ENCODE measurements at places on chromosomes 7 and 10. TPM values are rescaled to one million over a fixed set of nuclear protein-coding genes. Genes with fewer than 3 reads are reported as not detected.
A peak's percentile ranks its signal among the peaks of the same experiment; 100 is the strongest.

Gene FGL2
- 20.9 TPM for total RNA-seq

Gene TRIM50
- total RNA-seq = not detected

Gene PRKAR1B
- total RNA-seq = 14.2 TPM

Gene COPG2
- total RNA-seq = 16.7 TPM

Gene HYAL4
- total RNA-seq = not detected

Gene ZCCHC24
- 23.0 TPM for total RNA-seq

GRCh38 chr10:118462401-118462800 lies 120.3 kb upstream of the FAM204A start:
- H3K36me3 ChIP-seq = no peaks in the 10 kb centered on the region
- H3K4me3 ChIP-seq = no peak overlapping the region
- no peak overlapping the region for H3K27ac ChIP-seq
- peaks cover 6% of the 10 kb centered on the region for H3K4me1 ChIP-seq

- H3K27ac ChIP-seq = no peak overlapping the region
- H3K4me1 ChIP-seq = no peaks in the 10 kb centered on the region
- no peak overlapping the region for H3K4me3 ChIP-seq
- H3K36me3 ChIP-seq = no peaks in the 10 kb centered on the region
These were observed 17.5 kb downstream of the DPYSL4 start for GRCh38 chr10:132204078-132204780.

- H3K4me3 ChIP-seq = no peak overlapping the region
- H3K36me3 ChIP-seq = peaks cover 28% of the 10 kb centered on the region
- H3K4me1 ChIP-seq = no peaks in the 10 kb centered on the region
These were observed 46.1 kb downstream of the ZNF467 start for GRCh38 chr7:149727053-149727898.

- H3K27ac ChIP-seq = no peak overlapping the region
- H3K4me1 ChIP-seq = no peaks in the 10 kb centered on the region
- H3K27me3 ChIP-seq = no peaks in the 10 kb centered on the region
- no peak overlapping the region for H3K4me3 ChIP-seq
- no peaks in the 10 kb centered on the region for H3K36me3 ChIP-seq
These were observed 428.8 kb downstream of the SH2D4B start for GRCh38 chr10:80966326-80966986.

DNA sequence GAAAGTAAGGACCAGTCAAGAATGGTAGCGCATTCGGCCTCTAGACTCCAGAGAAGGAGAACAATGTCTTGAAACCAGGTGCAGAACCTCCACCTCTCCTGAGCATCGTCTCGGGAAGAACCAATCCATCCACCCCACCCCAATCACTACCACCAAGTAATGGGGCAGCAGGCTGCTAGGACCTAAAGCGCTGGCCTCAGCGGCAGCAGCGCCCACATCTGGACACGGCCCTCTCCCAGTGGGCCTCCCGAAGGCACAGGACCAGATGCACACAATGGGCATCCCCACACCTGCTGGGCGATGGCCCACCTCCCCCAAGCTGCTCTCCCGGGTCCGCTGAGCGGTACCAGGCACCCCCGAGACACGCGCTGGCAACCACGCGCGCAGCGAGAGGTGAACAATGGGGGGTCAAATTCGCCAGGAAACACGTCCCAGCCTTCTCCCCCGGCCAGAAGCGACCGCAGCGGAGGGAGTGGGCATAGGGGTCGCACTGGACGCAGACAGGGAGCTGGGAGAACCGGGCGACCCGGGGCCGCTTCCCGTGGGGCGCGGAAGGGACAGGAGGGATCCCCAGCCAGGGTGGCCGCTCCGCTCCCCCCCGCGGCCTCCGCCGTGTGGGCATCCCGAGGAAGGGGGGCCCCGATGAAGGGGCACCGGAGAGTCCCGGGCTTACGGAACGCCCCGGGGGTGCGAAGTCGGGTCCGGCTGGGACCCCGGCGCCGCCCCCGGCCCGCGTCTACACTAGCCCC lies 506 bp downstream of the CTTNBP2 start:
- peak overlapping the region; percentile 55 for H3K4me3 ChIP-seq
- H3K4me1 ChIP-seq = peaks cover 13% of the 10 kb centered on the region
- H3K27me3 ChIP-seq = peaks cover 18% of the 10 kb centered on the region
- DNase-seq = no peak

- H3K36me3 ChIP-seq = no peaks in the 10 kb centered on the region
- H3K27me3 ChIP-seq = no peaks in the 10 kb centered on the region
- H3K4me3 ChIP-seq = no peak overlapping the region
- peak overlapping the region; percentile 62 for H3K27ac ChIP-seq
These were observed 60.8 kb upstream of the NAMPT start for GRCh38 chr7:106345421-106346166.

DNA sequence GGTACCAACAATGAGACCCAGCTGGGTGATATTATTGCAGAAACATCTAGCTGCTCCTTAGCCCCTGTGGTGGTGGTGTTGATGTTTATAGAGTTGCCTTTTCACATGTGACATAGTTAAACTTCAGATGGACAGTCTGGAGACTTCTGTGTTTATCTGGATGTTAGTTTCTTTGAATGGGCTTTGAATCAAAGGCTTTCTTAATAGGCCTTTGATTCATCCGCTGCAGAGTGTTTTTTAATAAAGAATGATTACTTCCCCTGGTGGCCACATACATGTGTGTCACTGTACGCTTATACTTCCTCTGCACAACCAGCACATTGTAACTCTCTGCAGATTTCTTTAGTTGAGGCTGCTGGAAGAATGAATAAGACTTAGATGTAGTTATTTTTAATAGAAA lies 221.0 kb downstream of the DYNC1I1 start:
- no peak for DNase-seq
- H3K36me3 ChIP-seq = no peaks in the 10 kb centered on the region
- H3K27ac ChIP-seq = no peak overlapping the region
- no peak overlapping the region for H3K4me3 ChIP-seq

- no peaks in the 10 kb centered on the region for H3K27me3 ChIP-seq
- no peak overlapping the region for H3K27ac ChIP-seq
- peaks cover 25% of the 10 kb centered on the region for H3K4me1 ChIP-seq
- DNase-seq = no peak
These were observed 2.1 kb upstream of the PPIA start for GRCh38 chr7:44794331-44794730.

- no peaks in the 10 kb centered on the region for H3K4me1 ChIP-seq
- H3K27me3 ChIP-seq = no peaks in the 10 kb centered on the region
- no peak overlapping the region for H3K27ac ChIP-seq
- H3K36me3 ChIP-seq = no peaks in the 10 kb centered on the region
These were observed 361.7 kb upstream of the ETV1 start for GRCh38 chr7:14351167-14351566.

GRCh38 chr10:100827819-100828737 lies 82.7 kb downstream of the PAX2 start:
- peaks cover 61% of the 10 kb centered on the region for H3K27me3 ChIP-seq
- DNase-seq = no peak
- peak overlapping the region; percentile 40 for H3K4me3 ChIP-seq
- H3K36me3 ChIP-seq = no peaks in the 10 kb centered on the region
- H3K27ac ChIP-seq = no peak overlapping the region

DNA sequence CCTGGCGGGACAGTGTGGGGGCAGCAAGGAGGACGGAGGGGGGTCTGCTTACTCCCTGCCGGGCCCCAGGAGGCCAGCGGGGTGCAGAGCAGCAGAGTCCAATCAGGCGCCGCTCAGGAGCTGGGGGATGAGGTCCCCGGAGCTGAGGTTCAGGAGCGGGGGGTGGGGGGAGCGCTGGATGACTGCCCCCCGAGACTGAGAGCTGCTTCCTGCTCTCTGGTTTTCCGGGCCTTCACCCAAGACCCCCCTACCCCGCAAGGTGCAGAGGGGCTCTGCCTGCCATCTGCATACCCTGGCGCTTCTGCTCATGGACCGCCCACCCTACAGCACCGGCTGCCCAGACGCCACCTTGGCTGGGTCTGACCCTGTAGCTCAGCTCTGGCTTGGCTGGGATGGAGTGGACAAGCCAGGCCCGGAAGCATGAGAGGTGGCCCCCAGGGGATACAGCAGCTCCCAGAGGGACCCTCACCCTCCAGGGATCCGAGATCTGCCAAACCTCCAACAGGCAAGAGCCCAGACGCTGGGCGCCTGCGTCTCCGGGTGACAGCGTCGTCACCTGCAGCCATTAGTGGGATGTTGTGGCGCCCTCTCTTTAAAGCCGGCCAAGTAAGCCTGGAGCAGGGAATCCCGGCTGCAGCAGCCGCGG lies 930 bp downstream of the KNDC1 start:
- no peaks in the 10 kb centered on the region for H3K36me3 ChIP-seq
- H3K27ac ChIP-seq = peak overlapping the region; percentile 12
- H3K4me1 ChIP-seq = peaks cover 14% of the 10 kb centered on the region
- peak overlapping the region; percentile 65 for H3K4me3 ChIP-seq
- peaks cover 20% of the 10 kb centered on the region for H3K27me3 ChIP-seq

DNA sequence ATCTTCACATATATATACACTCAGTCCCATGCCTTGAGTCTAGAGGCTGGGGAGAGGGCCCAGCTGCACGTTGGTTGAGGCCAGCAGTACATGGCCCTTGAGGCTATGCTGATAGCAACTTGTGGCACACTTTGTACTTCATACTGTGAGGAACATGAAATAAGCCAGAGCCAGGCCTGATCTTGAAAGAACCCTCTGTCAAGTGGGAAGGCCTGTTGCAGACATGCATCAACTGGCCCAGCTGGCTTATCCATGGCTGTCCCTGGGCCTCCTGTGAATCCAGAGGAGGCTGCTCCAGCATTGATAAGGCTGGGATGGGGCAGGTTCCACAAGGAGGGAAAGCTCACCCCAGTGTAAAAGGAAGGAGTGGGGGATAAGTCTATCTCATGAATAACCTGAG lies 140.4 kb downstream of the NRF1 start:
- H3K4me1 ChIP-seq = no peaks in the 10 kb centered on the region
- H3K27me3 ChIP-seq = no peaks in the 10 kb centered on the region
- H3K36me3 ChIP-seq = peaks cover 51% of the 10 kb centered on the region
- H3K4me3 ChIP-seq = no peak overlapping the region

DNA sequence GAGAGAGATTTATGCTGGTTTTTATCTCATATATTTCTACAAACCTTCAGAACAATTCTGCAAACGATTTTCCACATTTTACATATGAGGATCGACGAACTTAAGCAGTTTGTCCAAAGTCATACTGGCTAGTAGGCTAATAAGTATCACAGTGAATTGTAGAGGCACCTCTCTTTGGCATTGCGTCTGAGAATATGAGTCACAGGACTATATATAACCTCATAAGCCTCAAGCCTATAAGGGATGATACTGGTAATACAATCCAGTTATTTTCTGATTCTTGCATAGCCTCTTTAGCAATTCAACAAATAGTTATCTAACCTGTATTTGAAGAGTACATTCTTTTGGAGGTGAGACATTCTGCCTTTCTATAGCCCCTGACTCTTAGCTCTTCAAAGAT lies 129.8 kb downstream of the GPR158 start:
- H3K27me3 ChIP-seq = no peaks in the 10 kb centered on the region
- no peaks in the 10 kb centered on the region for H3K4me1 ChIP-seq
- no peak overlapping the region for H3K4me3 ChIP-seq
- DNase-seq = no peak
- no peaks in the 10 kb centered on the region for H3K36me3 ChIP-seq
- H3K27ac ChIP-seq = no peak overlapping the region

Measured in upper lobe of left lung (tissue), 6 donors.